Right lobe of liver (tissue), 6 donors: ENCODE measurements at places on chromosomes 12 and 14. TPM values are rescaled to one million over a fixed set of nuclear protein-coding genes. Genes with fewer than 3 reads are reported as not detected.

Gene UBC
- total RNA-seq: 659 TPM

Gene LIN7A
- 19.7 TPM for total RNA-seq

Gene KLHDC1
- 1.8 TPM for total RNA-seq

Gene BHLHE41
- 1.3 TPM for total RNA-seq

Gene HOXC12
- total RNA-seq: not detected

Gene LRFN5
- not detected for total RNA-seq
